ENCODE measurements at places on chromosomes 13 and 19. TPM values are rescaled to one million over a fixed set of nuclear protein-coding genes. Genes with fewer than 3 reads are reported as not detected.

The PEX11G gene
- not detected for total RNA-seq

The COMP gene
- 0.30 TPM for total RNA-seq

- DNase-seq = no peak
Observed at GRCh38 chr19:47507012-47507411, 7.9 kb downstream of the NAPA start.

- DNase-seq = no peak
Observed at GRCh38 chr13:29125934-29126424, 305.8 kb downstream of the MTUS2 start.

The KIR2DL3 gene
- not detected for total RNA-seq

The IL11 gene
- total RNA-seq = 0.95 TPM

The THSD8 gene
- total RNA-seq = not detected

- DNase-seq = no peak
Observed at GRCh38 chr19:13986348-13986904, 19.7 kb downstream of the RFX1 start.

Measured in MG63 (cell line).